A673 (cell line): ENCODE measurements at places on chromosomes 16 and 17. TPM values are rescaled to one million over a fixed set of nuclear protein-coding genes. Genes with fewer than 3 reads are reported as not detected.

DNA sequence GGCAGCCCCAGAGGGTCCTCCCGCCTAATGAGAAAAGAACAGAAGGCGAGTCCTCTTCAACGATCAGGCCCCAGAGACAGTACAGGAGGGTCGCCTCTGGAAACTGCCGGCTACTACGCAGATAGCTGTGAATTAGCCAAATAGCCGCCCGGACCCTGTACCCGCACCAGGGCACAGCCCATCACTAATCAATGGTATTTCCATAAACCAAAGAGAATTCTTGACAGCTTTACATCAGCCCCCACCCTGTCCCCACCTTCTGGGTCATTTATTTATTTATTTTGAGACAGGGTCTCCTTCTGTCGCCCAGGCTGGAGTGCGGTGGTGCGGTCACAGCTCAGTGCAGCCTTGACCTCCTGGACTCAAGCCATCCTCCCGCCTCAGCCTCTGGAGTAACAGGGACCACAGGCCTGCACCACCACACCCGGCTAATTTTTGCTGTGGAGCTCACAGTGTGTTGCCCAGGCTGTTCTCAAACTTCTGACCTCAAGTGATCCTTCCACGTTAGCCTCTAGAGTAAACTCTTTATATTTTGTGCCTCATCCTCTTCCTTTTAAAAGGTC, 805 bp upstream of the CLCN7 start:
- H3K4me1 ChIP-seq: peaks cover 11% of the 10 kb centered on the region
- H3K36me3 ChIP-seq: no peaks in the 10 kb centered on the region
- DNase-seq: no peak
- no peaks in the 10 kb centered on the region for H3K27me3 ChIP-seq

DNA sequence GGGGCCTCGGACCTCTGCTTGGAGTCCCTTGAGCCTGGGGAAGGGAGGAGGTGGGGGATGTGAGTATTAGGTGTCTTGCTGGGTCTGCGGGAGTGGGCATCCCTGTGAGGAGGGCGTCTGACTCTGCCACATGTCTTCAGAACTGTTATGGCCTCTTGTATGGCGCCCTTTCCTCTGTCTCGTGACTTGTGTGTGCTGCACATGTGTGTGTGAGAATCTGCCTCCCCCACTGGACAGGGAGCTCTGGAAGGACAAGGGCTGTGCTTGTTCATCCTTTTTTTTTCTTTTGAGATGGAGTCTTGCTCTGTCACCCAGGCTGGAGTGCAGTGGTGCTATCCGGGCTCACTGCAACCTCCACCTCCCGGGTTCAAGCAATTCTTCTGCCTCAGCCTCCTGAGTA, 33.4 kb downstream of the ARHGAP23 start:
- H3K4me1 ChIP-seq: peaks cover 10% of the 10 kb centered on the region
- H3K4me3 ChIP-seq: no peak overlapping the region
- DNase-seq: no peak
- H3K27ac ChIP-seq: no peak overlapping the region
- no peaks in the 10 kb centered on the region for H3K27me3 ChIP-seq

DNA sequence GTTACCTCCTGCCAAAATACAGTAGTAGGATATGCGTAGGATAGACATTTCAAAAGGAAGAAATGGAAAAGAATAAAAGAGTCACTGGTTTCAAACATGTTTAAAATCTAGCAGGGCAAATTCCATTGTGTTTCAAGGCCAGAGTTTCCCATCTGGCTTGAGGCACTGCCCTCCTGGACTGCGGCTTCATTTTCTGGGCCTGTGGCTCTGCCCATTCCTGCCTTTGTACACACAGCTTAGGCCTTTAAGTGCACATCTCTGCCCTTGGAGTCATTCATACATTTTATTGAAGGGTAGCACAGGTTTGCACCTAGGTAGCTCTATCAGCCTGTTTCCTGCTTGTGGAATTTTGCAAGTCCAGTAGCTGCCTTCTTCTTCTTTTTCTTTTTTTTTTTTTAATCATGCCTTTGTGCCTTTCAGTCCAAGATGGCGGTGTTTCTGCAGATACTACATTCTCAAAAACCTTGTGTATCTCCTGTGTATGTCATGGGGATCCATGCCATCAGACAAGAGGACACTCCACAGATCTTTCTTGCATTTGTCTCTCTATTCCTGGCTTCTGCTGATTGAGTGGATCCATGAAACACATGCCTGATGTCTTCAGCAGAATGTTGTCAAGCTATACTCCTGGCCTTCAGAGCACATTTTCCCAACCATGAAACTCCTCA, 282.9 kb downstream of the BCAS3 start:
- no peak overlapping the region for H3K27ac ChIP-seq
- DNase-seq: no peak
- no peaks in the 10 kb centered on the region for H3K27me3 ChIP-seq
- H3K4me3 ChIP-seq: no peak overlapping the region
- no peaks in the 10 kb centered on the region for H3K36me3 ChIP-seq

DNA sequence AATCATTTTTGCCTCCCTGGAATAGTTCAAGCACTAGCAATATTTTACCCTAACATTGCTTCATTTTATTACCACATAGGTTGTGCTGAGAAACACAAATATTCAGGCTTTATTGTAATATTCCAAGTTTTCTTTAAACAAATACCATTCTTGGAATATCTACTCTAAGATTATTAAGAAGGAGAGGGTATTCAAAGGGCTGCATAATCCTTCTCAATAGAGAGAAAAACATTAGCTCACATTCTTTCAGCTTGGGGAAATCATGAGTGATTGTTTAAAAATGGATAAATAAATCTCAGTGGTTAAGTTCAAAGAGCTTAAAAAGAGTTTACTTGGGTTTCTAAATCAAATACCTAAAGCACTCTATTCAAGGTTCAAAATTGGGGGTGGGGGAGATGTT, 111.9 kb upstream of the CORO6 start:
- H3K4me3 ChIP-seq: no peak overlapping the region
- no peaks in the 10 kb centered on the region for H3K36me3 ChIP-seq
- DNase-seq: no peak
- peak overlapping the region; percentile 57 for H3K27ac ChIP-seq

GRCh38 chr16:85711982-85712587, 23.3 kb upstream of the GINS2 start:
- H3K4me1 ChIP-seq: peaks cover 21% of the 10 kb centered on the region
- H3K27ac ChIP-seq: no peak overlapping the region
- DNase-seq: no peak
- no peak overlapping the region for H3K4me3 ChIP-seq

DNA sequence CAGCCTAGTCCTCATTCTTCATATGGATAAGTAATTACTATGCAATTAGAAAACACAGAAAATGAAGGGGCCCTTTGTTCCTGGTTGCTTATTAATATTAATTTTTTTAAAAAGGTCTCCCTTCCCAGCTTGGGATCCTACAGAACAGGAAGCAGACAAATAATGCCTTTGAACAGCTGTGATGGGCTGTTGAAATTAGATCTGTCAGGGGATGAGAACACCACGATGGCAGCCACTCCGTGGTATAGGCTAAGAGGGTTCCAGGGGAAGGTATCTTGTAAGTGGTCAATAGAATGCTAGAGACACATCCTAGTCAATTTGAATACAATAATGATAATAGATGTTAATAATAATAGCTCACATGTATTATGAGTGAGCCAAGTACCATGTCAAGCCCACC, 83.1 kb downstream of the CCDC182 start:
- no peaks in the 10 kb centered on the region for H3K36me3 ChIP-seq
- H3K4me3 ChIP-seq: no peak overlapping the region
- peaks cover 27% of the 10 kb centered on the region for H3K4me1 ChIP-seq

- H3K4me3 ChIP-seq: no peak overlapping the region
- no peak for DNase-seq
- no peaks in the 10 kb centered on the region for H3K27me3 ChIP-seq
- H3K4me1 ChIP-seq: no peaks in the 10 kb centered on the region
- peak overlapping the region; percentile 54 for H3K27ac ChIP-seq
- H3K36me3 ChIP-seq: peaks cover 11% of the 10 kb centered on the region
Measured at GRCh38 chr16:48536614-48537200, 73.3 kb downstream of the N4BP1 start.

Gene ASGR2
- total RNA-seq: not detected in 2 replicates

Gene TBC1D3C
- not detected in 2 replicates for total RNA-seq

Gene SOCS1
- 2.3 and 2.6 TPM in 2 replicates for total RNA-seq

Gene CCL4
- total RNA-seq: not detected in 2 replicates

GRCh38 chr17:80848449-80849102, 143.1 kb upstream of the CHMP6 start:
- no peak for DNase-seq
- H3K4me3 ChIP-seq: no peak overlapping the region
- no peak overlapping the region for H3K27ac ChIP-seq
- peaks cover 2% of the 10 kb centered on the region for H3K36me3 ChIP-seq
- H3K4me1 ChIP-seq: peaks cover 13% of the 10 kb centered on the region

- no peak overlapping the region for H3K27ac ChIP-seq
- H3K36me3 ChIP-seq: no peaks in the 10 kb centered on the region
- DNase-seq: peak; percentile 68
- H3K27me3 ChIP-seq: peaks cover 7% of the 10 kb centered on the region
- peak overlapping the region; percentile 25 for H3K4me3 ChIP-seq
Measured at GRCh38 chr17:16516594-16517051, 24.6 kb upstream of the LRRC75A start.

DNA sequence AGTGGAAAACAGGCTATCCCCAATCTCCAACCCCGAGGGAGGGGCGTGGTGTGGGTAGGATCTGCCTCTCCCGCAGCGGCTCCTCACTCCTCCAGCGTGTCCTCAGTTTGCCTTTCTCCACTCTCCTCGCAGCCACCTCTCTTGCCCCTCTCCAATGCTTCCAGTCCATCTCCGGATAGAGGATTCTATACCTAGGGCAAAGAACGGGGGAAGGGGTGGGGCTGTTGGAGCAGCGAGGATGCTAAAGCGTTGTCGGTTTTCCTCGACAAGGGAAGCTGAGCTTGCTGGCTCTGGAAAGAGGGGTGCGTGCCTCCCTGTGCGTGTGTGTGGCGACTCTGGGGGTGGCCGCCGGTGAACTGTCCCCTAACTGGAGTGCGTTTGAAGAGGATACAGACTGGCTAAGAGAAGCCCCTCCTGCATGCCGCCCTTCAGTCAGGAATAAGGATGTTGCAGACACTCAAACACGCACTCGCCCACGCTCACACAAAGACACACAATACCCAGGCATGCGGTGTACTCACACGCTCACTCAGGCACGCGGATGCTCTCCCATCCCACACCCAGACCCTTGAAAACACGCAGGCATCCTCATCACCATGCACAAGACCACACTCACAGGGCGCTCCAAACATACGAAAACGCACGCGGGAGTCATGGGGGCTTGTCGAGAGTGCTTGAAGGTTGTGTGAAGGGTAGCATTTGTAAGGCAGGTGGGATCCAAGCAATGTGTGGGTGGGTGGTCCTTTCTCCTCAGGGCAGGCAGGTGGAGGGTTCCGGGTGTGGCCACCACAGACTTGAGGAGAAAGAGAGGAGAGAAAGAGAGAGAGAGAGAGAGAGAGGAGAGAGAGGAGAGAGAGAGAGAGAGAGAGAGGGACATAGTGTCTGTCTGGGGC, 655 bp upstream of the GPR139 start:
- H3K4me1 ChIP-seq: no peaks in the 10 kb centered on the region
- peaks cover 78% of the 10 kb centered on the region for H3K27me3 ChIP-seq
- H3K36me3 ChIP-seq: no peaks in the 10 kb centered on the region
- no peak for DNase-seq

DNA sequence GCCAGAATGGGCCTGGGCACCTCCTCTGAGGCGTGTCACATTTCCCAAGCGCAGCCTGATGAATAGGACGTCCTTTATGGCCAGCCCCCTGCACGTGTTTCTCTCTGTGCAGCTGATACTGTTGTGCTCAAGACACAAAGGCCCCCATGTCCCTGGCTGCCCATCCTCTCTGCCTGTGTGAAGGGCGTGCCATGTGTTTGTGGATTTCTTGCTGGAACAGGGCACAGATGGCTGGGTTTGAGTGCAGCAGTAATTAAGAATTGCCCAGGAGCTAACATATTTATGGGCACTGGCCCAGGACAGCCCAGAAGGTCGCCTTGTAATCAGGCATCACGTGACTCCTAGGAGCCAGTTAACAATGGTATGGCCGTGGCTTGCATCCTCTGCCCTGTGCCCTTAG, 181.1 kb downstream of the CCDC182 start:
- H3K4me3 ChIP-seq: no peak overlapping the region
- DNase-seq: no peak
- no peaks in the 10 kb centered on the region for H3K36me3 ChIP-seq
- peaks cover 16% of the 10 kb centered on the region for H3K4me1 ChIP-seq

Gene CDH15
- total RNA-seq: 0.13 and 0.24 TPM in 2 replicates

Gene ZSWIM7
- total RNA-seq: 28.7 and 39.8 TPM in 2 replicates

GRCh38 chr17:82297714-82298537, 19.5 kb downstream of the CD7 start:
- peak; percentile 73 for DNase-seq
- no peaks in the 10 kb centered on the region for H3K36me3 ChIP-seq
- peaks cover 19% of the 10 kb centered on the region for H3K4me1 ChIP-seq
- peak overlapping the region; percentile 35 for H3K4me3 ChIP-seq
- peak overlapping the region; percentile 65 for H3K27ac ChIP-seq
- no peaks in the 10 kb centered on the region for H3K27me3 ChIP-seq

DNA sequence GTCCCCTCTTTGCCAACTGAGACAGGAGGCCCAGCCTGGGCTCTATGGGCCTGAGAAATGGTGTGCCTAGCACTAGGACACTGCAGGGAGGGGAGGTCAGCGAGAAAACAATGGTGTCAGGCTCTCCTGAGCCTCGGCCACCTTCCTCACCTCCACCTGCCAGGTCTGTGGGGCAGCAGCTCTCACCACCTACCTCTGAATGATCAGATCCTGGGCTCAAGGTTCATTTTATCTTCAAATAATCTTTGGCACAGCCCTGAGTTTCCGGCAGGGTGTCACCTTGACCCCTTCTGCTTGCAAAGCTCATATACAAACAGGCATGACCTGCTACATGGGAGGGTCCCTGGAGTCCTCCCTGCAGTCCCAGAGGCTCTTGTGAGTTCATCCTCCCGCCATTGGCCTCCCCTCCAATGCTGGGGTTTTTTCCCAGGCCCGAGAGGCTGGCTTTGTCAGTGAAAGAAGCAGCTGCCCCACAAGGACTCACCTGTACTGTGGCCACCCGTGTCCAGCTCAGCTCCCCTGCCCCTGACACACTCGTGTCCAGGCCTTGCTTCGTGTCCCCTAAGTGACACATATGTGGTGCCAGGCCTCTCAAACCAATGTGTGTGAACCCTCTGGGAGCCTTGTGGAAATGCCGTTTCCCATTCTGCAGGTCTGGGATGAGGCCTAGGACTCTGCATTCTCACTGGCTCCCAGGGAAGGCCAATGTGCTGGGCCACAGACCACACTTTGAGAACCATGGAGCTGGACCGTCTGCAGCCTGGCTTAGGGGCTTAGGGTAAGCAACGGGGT, 176.8 kb upstream of the CIBAR2 start:
- no peaks in the 10 kb centered on the region for H3K27me3 ChIP-seq
- peaks cover 20% of the 10 kb centered on the region for H3K4me1 ChIP-seq
- H3K27ac ChIP-seq: no peak overlapping the region
- H3K36me3 ChIP-seq: no peaks in the 10 kb centered on the region

Gene KRTAP2-2
- not detected in 2 replicates for total RNA-seq

Gene FA2H
- not detected in 2 replicates for total RNA-seq

GRCh38 chr16:23857881-23858269, 22.1 kb downstream of the PRKCB start:
- no peaks in the 10 kb centered on the region for H3K36me3 ChIP-seq
- no peak for DNase-seq
- no peaks in the 10 kb centered on the region for H3K27me3 ChIP-seq
- peaks cover 90% of the 10 kb centered on the region for H3K4me1 ChIP-seq

- peak; percentile 89 for DNase-seq
- peaks cover 7% of the 10 kb centered on the region for H3K4me1 ChIP-seq
- no peaks in the 10 kb centered on the region for H3K36me3 ChIP-seq
- no peaks in the 10 kb centered on the region for H3K27me3 ChIP-seq
- H3K27ac ChIP-seq: no peak overlapping the region
- H3K4me3 ChIP-seq: no peak overlapping the region
Measured at GRCh38 chr16:30628628-30629540, 18.7 kb upstream of the ZNF689 start.
